CD14-positive monocyte (primary cell): ENCODE measurements at places on chromosomes 12 and 14. TPM values are rescaled to one million over a fixed set of nuclear protein-coding genes. Genes with fewer than 3 reads are reported as not detected.
A peak's percentile ranks its signal among the peaks of the same experiment; 100 is the strongest.

VDR gene
- 14.8 and 16.4 TPM in 2 replicates for polyA plus RNA-seq

DNA sequence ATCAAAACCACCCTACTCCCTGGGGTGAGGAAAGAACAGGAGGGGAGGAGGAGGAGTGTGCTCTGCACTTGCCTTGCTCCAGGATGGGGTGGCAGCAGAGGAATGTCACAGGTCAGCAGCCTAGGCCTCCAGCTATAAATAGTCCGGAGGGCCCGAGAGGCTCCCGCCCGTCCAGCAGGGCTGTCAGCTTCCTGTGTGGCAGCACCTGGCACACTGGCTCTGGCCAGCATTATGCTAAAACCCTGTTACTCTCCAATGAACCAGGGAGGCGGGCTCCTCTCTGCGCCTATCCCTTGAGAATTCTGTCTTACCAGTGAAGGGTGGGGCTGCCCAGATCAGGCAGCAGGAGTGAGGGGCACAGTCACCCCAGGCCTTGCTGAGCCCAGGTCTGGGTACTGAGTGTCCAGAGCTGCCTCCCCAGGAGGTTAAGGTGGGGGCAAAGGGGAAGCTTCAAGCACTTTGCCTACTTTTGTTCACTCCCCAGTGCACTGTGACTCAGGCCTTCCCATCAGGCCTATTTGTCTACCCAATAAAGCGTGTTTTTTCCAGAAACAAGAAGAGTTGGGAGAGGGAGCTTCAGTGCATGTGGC lies 1.2 kb upstream of the COX14 start:
- DNase-seq: no peak

DNA sequence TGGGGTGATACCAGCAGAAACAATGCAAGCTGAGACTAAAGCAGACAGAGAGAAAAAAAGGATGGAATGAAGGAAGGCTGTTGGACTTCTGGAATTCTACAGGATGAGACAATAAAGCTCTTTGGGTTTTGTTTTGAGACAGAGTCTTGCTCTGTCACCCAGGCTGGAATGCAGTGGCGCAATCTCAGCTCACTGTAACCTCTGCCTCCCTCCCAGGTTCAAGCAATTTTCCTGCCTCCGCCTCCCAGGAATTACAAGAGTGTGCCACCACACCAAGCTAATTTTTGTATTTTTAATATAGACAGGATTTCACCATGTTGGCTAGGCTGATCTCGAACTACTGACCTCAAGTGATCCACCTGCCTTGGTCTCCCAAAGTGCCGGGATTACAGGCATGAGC lies 115.4 kb downstream of the EXOC5 start:
- DNase-seq: no peak

GRCh38 chr14:24368562-24369252 lies 723 bp downstream of the NFATC4 start:
- no peak for DNase-seq

DNA sequence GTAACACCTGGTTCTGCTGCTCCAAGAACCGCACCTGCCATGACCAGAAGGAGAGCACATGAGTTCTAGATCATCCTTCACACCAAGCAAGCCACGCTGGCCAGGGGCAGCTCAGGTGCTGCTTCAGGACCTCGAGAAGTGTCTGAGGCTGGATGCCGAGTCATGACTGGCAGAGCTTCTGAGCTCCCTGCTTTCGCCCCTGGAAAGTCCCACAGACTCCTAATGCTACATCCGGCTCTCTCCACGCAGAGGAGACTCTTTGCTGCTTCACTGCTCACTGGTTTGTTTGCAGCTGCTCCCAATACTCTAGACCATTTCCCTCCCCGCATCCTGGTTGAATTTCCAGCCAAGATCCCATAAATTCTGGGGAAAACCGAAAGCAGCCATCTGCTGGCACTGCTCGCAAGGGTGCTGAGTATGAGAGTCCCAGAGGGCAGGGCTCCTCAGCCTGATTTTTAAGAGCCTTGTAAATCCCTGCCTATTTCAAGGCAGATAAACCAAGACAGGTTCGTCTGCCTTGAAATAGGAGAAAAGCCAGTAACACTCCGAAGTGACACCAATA lies 1.4 kb downstream of the KRT2 start:
- no peak for DNase-seq

DNA sequence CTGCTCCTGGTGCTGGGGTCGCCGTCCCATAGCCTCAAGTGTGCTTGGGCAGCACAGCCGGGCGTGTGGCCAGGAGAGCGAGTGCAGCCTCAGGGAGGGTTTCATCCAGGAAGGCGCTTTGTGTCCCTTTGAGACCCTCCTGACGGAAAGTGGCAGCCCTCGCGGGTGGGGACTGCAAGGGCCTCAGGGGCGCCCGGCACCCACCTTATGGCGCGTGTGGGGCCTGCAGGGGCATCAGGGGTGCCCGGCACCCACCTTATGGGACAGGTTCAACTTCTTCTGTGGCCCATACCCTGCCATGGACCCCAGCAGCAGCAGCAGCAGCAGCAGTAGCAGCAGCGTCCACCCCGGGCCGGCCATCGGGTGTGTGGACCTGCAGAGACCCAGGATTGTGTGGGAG lies 4.5 kb downstream of the LRCOL1 start:
- DNase-seq: no peak

DNA sequence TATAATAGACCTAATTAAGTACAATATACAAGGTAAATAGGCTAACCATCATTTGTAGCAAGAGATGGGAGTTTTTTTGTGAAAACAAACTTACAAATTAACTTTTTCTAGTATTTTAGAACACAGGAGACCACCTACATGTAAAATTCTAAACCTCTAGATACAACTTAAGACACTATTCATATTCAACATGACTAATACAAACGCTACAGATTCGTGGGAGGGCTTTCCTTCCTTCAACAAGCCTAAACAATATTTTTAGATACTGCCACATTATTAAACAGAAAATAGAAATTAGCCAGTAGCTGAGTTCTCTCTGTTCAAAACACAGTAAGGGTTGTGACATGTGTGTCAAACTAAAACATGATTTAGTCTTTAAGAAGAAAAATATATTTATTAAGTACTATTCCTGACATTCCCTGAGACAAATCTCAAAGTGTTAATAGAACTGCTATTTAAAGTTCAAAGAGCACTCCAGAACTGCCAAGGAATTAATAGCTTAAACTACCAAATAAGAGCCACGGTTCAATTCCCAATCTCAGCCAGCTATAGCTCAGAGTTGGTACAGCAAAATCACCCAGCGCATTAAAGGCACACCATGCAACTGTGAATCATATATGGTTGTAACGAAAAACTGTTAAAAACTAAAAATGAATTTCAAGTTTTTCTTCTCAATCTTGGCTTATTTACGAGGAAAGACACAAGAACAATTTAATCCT lies 10.7 kb downstream of the MED13L start:
- no peak for DNase-seq

ZFHX2 gene
- polyA plus RNA-seq: 0.07 TPM

GRCh38 chr14:93943052-93943451 lies 15.9 kb downstream of the FAM181A start:
- no peak for DNase-seq

GLTP gene
- 65.9 TPM for polyA plus RNA-seq

ACAD10 gene
- polyA plus RNA-seq: 10.1 TPM

DNA sequence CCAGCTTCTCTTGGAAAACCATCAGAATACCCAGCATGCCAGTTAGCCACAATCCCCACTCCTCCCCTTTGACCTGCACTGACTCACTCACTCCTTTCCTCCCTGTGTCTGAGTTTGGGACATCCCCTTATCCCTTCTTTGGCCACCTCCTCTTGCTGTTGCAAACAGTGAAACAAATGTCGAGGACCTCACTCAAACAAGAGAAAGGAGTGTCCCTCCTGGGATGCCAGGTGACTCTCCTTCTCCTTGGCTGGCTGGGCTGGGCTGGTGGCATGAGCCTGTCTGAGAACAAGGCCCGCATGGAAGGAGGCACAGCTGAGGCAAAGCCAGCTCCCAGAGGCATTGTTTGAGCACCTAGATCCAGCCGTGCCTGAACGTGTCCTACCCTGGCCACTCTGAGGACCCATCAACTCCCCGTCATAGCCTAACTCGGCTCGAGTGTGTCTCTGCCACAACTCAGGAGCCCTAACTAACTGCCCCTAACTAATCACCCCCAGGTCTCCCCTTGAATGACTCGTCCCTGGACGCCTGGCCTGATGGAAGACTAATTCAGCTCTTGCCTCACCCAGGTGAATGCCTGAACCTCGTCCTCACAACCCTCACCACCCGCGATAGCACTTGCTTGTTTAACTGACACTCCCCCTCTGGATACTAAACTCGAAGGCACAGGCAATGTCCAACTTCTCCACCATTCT lies 43.0 kb downstream of the NCOR2 start:
- DNase-seq: no peak

- DNase-seq: no peak
These were observed 55.2 kb downstream of the SLC25A21 start for GRCh38 chr14:37116933-37117849.

DNA sequence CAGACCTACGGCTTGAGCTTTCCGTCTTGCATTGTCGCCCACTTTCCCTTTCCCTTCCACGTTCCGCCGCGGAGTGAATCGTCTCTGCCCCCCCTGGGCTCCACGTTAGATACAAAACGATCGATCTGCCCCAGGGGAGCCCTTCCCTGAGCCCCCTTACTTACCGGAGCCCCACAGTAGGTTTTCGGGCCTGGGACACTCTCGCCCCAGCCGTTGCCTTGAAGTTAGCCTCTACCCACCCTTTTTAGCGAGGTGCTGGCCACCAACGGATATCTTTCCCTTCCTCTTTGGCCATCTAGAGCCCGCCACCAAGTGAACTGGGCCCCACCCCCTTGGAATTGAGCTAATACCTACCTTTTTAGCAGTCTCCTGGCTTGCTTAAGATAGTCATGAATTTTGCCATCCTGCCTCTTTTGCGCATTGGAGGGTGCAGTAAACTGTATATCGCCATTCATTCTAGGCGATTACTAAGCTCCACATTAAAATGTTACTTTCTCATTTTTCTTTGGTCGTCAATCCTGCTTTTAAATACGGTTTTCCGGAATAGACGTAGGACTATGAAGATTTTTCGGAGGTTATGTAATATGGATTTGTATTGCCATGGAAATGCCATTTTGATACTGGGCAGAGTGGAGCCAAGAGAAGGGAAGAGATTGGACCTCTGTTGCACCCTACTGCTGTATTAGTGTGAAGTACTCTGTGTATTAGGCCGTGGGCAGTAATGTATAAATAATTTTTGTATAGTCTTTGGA lies 764 bp downstream of the RBM25 start:
- peak; percentile 42 for DNase-seq

DNA sequence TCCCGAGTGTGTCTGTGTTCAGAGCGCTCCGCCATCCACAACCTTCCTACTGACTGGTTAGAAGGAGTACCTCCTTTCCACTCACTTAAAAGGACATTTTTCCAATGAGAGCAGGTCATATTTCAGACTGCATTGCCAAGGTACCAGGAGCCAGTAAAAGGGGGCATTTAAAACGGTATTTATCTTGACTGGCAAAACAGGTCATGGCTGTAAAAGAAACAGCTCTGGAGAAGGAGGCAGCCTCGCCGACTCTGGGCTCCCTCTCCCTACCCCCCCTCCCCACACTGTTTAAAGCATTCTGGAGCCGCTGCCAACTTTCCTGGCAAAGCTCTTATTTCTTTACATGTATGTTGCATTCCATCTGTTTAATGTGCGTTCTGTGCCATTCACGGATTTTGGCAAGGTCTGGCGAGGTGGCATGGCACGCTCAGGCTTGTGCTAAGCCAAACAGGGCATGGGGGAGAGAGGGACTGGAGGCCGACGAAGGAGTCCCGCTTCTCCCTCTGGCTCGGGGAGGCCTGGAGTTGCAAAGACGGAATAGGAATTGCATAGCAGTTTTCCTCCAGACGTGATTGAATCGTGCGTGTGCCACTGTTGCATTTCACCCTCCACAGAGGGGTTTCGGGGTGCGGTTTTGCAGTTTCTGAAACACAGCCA lies 41.2 kb upstream of the MED13L start:
- DNase-seq: no peak

- no peak for DNase-seq
These were observed at the start of gene TMEM233 for GRCh38 chr12:119593578-119594398. Gene TMEM233, plus strand, starts transcription at chr12:119593774. Its CDS starts 75 bp downstream, at chr12:119593849.

GRCh38 chr12:31471823-31472222 lies 119.1 kb downstream of the DENND5B start:
- no peak for DNase-seq

CLEC1B gene
- polyA plus RNA-seq: not detected in 2 replicates

DNA sequence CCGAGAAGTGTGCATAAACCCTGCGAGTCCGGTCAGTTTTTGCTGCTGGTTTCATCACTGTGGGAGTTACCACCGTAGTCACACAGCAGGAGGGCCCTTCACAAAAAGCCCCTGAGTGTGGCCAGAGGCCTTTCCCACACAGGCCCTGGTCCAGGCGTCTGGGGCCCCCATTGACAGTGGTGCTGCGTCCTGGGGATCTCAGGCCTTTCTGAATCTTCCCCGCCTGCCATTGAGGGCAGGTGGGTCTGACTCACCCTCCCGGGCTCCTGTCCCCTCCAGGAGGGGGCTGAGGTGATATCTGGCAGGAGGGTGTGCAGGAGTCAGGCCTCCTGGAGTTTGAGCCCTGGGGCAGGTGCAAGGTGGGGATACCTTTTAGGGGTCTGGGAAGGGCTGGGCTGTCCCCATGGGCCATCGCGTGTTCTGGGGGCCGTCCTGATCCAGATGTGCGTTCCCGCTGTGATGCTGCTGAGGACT lies 358.5 kb downstream of the TMEM121 start:
- DNase-seq: no peak

- no peak for DNase-seq
These were observed 14.9 kb downstream of the TRMT61A start for GRCh38 chr14:103543721-103544387.

GRCh38 chr12:14948672-14949071 lies 10.3 kb upstream of the ERP27 start:
- DNase-seq: peak; percentile 81

DNA sequence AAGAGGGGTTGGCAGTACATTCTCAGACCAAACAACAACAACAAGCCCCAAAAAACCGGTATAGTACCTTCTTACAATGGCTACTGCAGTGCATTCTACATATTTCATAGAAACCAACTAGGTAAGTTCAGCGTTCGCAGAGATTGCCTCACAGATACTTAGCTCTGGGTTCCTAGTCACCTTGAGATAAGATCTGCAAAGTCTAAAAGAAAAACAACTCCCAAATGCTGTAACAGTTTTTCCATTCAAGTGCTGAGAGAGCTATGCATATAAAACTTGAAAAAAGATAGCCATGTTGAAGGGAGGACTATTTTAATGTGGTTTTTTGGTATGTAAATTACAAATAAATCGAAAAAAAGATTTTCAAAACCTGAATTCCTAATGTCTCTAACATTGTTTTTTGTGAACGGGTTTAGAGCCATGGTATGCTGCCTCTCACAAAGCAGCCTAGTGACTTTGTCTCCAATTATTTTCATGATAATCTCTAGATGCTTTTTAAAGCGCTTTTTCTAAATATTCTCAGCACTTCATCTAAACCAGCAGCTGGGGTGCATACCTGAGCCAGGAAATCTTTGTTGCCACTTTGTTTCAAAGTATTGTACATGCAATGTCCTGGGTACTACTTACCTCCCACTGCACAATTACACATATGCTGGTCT lies 56.6 kb upstream of the CRACR2A start:
- no peak for DNase-seq

PMCH gene
- polyA plus RNA-seq: not detected

- DNase-seq: no peak
These were observed 192.3 kb downstream of the MON2 start for GRCh38 chr12:62658910-62659309.
